Hepatic stellate cell (primary cell): ENCODE measurements at places on chromosomes 2 and 18.

DNA sequence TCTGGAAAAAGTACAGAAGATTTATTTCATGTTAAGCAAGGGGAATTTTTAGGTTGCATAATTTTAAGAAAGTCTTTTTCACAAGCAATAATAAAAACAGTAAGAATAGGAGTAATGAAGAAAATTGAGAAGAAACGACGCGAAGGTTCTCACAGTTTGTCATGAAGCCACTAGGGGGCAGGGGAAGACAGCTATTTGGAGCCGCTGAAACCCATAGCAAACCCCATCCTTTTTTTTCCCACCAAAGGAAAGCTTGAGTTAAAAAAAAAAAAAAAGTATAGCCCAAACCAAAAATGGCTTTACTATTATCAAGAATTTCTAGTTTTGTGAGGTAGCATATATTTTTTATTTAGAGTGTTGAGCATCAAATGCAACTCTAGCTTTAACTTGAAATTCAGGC is 300.9 kb downstream of the PHLPP1 start:
- peak; percentile 59 for DNase-seq

DNA sequence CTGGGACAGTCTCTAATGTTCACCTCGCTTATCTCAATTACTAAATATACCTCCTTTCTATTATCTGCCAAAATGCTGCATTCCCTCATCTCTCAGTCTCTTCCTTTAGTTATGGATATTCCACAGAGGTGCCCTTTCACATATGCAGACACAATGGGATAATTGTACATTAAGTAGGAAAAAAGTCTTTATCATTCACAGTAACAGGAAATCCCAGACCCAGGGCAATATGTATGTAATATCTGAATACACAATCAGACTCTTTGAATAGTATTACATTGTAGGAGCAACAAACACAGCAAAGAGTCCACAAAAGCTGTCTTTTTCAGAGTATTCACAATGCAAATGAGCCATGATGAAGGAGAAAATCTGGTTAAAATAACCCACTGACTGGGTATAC is 1399.0 kb upstream of the ZEB2 start:
- no peak for DNase-seq

GRCh38 chr18:25985707-25986394 is 104.6 kb downstream of the SS18 start:
- no peak for DNase-seq

- no peak for DNase-seq
Observed at GRCh38 chr2:31654241-31654640, 73.5 kb upstream of the SRD5A2 start.

DNA sequence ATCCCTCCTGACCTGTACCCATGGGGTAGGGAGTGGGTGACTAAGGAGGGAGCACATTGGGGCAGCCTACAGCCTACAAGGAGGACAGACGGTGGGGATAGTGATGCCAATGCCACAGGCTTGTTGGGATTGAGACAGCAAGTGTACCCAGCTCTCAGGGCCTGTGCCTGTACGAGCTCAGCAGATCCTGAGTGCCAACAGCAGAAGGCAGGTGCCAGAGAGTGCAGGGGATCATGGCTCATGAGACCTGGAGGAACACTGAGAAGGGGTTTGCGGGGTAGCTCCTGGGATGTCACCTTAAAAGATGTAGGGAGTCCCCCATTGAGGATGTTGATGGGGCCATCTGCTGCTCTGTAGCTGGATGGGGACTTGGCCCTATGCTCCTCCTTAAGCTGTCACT is 10.3 kb upstream of the SNED1 start:
- DNase-seq, result no peak

DNA sequence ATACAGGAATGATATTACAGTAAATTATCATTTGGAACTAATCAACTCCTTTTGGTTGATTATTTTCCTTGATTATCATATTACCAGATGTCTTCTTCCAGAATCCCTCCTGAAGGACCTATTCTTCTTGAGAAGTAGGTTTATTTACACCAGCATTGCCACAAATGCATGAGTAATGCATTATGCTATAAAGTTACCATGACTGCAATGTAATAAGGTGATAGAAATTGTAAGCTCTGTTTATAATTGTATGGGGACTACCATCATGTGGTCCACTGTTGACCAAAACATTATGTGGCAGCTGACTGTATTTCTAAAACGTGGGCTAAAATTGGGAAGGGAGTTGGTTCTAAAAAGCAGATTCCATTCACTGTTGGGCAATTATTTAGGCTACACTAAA is 602.2 kb downstream of the NYAP2 start:
- no peak for DNase-seq
